ENCODE measurements at places on chromosomes 16 and 17. TPM values are rescaled to one million over a fixed set of nuclear protein-coding genes. Genes with fewer than 3 reads are reported as not detected.

EPN2 gene
- 20.3 TPM for total RNA-seq

MT1G gene
- total RNA-seq = 7.5 TPM

NPTX1 gene
- 0.92 TPM for total RNA-seq

UMOD gene
- total RNA-seq = not detected

CLEC18A gene
- 5.1 TPM for total RNA-seq

NFATC2IP gene
- 153 TPM for total RNA-seq

ZNF423 gene
- total RNA-seq = not detected

SEZ6L2 gene
- not detected for total RNA-seq

VTN gene
- total RNA-seq = 1.3 TPM

IL34 gene
- total RNA-seq = 1.2 TPM

C16orf46 gene
- total RNA-seq = not detected

ZG16 gene
- not detected for total RNA-seq

- H3K36me3 ChIP-seq = peaks cover 31% of the 10 kb centered on the region
- peaks cover 58% of the 10 kb centered on the region for H3K4me1 ChIP-seq
- no peak for DNase-seq
- H3K27me3 ChIP-seq = no peaks in the 10 kb centered on the region
Measured at GRCh38 chr17:5581655-5582054, 2.7 kb downstream of the NLRP1 start.

GRCh38 chr17:33572615-33573014 is 279.5 kb upstream of the ASIC2 start:
- peaks cover 57% of the 10 kb centered on the region for H3K27me3 ChIP-seq
- no peak overlapping the region for H3K27ac ChIP-seq
- H3K36me3 ChIP-seq = no peaks in the 10 kb centered on the region
- no peak for DNase-seq
- H3K4me1 ChIP-seq = no peaks in the 10 kb centered on the region
- H3K4me3 ChIP-seq = no peak overlapping the region

GRCh38 chr16:46789499-46790414 is 41.2 kb downstream of the C16orf87 start:
- H3K4me1 ChIP-seq = peaks cover 20% of the 10 kb centered on the region
- peaks cover 7% of the 10 kb centered on the region for H3K27me3 ChIP-seq
- H3K27ac ChIP-seq = no peak overlapping the region

DNA sequence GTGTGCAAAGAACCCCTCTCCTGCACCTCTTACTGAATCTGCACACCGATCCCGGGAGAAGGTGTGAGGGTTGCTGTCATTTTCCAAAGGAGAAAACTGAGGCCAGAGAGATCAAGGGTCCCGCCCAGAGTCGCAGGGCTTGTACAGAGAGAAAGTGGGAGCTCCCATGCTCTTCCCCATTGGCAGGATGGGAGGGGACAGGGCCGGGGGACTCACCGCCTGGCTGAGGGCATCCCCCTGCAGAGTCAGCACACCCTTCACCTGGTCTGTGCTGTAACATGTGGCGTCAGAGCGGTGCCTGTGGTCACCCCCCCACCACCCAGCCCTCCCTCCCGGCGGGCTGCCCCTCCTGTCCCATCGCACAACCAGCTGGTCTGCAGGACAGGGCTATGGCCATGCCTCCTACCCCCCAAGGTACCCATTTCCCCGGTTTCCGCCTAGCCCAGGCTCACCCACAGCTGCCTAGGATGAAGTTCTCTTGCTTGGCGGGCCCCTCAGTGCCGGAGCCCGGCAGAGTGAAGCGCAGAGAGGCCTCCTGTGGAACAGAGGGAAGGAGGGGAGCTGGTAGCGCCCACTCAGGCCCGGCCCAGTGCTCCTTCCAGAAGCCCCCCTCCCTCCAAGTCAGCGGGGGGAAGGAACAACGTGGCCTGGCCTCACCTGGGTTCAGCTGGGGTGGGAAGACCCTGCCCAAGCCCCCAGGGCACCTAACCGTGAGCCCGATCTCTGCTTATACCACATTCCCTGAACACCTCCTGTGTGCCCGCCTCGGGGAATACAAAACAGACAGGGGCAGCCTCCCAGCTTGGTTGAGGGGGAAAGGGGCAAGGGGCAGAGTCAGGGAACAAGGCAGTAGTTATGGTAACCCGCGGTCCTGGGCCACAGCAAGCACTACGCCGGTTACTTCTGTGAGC is 1.1 kb downstream of the ROGDI start:
- peaks cover 8% of the 10 kb centered on the region for H3K4me1 ChIP-seq
- H3K27me3 ChIP-seq = no peaks in the 10 kb centered on the region
- H3K27ac ChIP-seq = peak overlapping the region; percentile 58
- no peaks in the 10 kb centered on the region for H3K36me3 ChIP-seq
- peak; percentile 50 for DNase-seq

GRCh38 chr17:41322094-41322902 is 6.8 kb upstream of the KRTAP17-1 start:
- no peaks in the 10 kb centered on the region for H3K27me3 ChIP-seq
- H3K4me3 ChIP-seq = no peak overlapping the region
- H3K4me1 ChIP-seq = no peaks in the 10 kb centered on the region
- no peak for DNase-seq

- H3K27ac ChIP-seq = no peak overlapping the region
- H3K4me3 ChIP-seq = peak overlapping the region; percentile 66
- peaks cover 19% of the 10 kb centered on the region for H3K4me1 ChIP-seq
- no peaks in the 10 kb centered on the region for H3K27me3 ChIP-seq
- DNase-seq = peak; percentile 58
Measured at GRCh38 chr16:2151188-2152091, 3.0 kb downstream of the RAB26 start.

DNA sequence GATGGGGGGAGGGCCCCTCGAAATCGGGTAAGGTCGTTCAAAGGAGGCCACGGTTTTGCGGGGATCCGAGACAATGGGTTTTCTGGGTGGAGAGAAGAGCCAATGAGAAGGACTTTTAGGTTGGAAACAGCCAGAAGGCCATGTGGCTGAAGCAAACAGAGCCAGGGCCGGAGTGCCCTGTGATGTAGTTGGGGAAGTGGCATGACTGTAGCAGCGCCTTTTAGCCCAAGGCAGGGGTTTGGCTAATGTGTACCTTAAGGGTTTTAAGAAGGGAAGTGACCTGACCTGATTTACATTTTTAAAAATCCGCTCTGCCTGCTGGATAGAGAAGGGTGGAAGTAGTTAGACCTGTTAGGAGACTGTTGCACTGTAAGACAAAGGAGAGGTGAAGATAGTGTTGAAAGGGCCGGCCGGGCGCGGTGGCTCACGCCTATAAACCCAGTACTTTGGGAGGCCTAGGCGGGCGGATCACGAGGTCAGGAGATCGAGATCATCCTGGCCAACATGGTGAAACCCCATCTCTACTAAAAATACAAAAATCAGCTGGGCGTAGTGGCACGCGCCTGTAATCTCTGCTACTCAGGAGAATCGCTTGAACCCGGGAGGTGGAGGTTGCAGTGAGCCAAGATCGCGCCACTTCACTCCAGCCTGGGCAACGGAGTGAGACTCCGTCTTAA is 1.0 kb downstream of the LYRM1 start:
- peaks cover 54% of the 10 kb centered on the region for H3K36me3 ChIP-seq
- H3K4me3 ChIP-seq = peak overlapping the region; percentile 95
- peak overlapping the region; percentile 98 for H3K27ac ChIP-seq
- peaks cover 84% of the 10 kb centered on the region for H3K4me1 ChIP-seq

DNA sequence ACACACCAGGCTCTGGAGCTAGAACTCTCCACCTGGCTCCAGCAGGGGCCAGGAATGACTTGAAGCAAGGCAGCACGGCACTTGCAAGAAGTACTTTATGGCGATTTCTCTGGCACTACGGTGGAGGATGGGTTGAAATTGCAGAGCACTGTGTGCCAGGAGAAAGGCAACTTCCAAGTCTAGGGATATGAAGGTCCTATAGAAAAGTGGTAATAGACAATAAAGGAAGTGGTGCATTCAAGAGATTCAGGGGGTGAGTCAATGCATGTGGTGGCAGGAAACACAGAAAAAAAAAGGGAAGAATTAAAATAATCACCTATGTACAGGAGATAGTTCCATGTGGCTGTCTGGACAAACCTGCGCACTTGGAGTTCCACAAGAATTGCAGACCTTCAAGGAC is 240.3 kb upstream of the DYNLRB2 start:
- peaks cover 23% of the 10 kb centered on the region for H3K27me3 ChIP-seq
- H3K27ac ChIP-seq = no peak overlapping the region
- no peaks in the 10 kb centered on the region for H3K4me1 ChIP-seq
- no peak for DNase-seq
- H3K36me3 ChIP-seq = no peaks in the 10 kb centered on the region

- no peak for DNase-seq
- no peaks in the 10 kb centered on the region for H3K27me3 ChIP-seq
- H3K4me3 ChIP-seq = no peak overlapping the region
- H3K4me1 ChIP-seq = no peaks in the 10 kb centered on the region
- peaks cover 34% of the 10 kb centered on the region for H3K36me3 ChIP-seq
- no peak overlapping the region for H3K27ac ChIP-seq
Measured at GRCh38 chr17:693791-694638, 20.6 kb downstream of the VPS53 start.

GRCh38 chr16:88448461-88449266 is 4.4 kb upstream of the ZFPM1 start:
- H3K4me3 ChIP-seq = no peak overlapping the region
- DNase-seq = no peak
- peaks cover 6% of the 10 kb centered on the region for H3K4me1 ChIP-seq

DNA sequence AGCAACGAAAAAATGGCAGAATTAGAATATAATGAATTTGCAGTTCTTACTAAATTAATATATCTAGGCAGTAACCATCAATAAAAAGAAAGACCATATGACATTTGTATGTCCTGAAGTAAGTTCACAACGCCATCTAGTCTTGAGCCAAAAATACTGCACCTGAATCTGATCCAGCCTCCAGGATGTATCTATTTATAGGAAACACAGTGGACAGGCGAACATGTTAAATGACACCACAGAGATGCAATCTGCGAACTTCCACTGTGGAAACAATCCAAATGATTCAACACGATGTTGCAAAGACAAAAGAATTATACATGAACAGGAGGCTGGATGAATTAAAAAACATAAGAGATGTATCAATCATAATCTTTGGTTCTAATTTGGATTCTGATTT is 197.6 kb downstream of the CDH13 start:
- H3K36me3 ChIP-seq = no peaks in the 10 kb centered on the region
- H3K4me1 ChIP-seq = peaks cover 10% of the 10 kb centered on the region
- no peak overlapping the region for H3K27ac ChIP-seq
- H3K27me3 ChIP-seq = no peaks in the 10 kb centered on the region
- no peak overlapping the region for H3K4me3 ChIP-seq

GRCh38 chr16:3573146-3573815 is 3.9 kb downstream of the NLRC3 start:
- no peak for DNase-seq
- peak overlapping the region; percentile 53 for H3K27ac ChIP-seq
- no peak overlapping the region for H3K4me3 ChIP-seq
- no peaks in the 10 kb centered on the region for H3K27me3 ChIP-seq
- peaks cover 36% of the 10 kb centered on the region for H3K4me1 ChIP-seq

- H3K4me1 ChIP-seq = no peaks in the 10 kb centered on the region
- DNase-seq = no peak
- no peaks in the 10 kb centered on the region for H3K36me3 ChIP-seq
- H3K27me3 ChIP-seq = peaks cover 9% of the 10 kb centered on the region
Measured at GRCh38 chr16:14333361-14333760, 262.2 kb downstream of the MRTFB start.

GRCh38 chr17:74679374-74679773 is 33.3 kb downstream of the CD300LF start:
- no peak overlapping the region for H3K4me3 ChIP-seq
- no peak for DNase-seq
- H3K27me3 ChIP-seq = peaks cover 29% of the 10 kb centered on the region
- H3K27ac ChIP-seq = no peak overlapping the region
- no peaks in the 10 kb centered on the region for H3K36me3 ChIP-seq

DNA sequence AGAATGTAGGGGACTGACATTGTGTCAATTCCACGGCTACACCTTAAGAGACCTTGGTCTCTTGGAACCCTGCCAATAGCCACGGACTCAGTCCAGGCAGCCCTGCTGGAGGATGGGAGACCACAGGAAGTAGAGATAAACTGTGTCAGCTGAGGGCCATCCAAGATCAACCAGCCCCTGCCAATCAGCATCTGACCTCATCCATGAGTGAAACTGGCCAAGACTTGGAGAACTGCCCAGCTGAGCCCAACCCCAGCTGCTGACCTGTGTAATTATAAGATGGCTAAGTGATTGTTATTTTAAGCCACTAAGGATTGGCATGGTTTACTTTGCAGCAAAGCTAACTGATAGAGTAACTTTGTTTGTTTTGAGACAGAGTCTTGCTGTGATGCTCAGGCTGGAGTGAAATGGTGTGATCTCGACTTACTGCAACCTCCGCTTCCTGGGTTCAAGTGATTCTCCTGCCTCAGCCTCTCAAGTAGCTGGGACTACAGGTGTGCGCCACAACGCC is 13.3 kb upstream of the YWHAE start:
- no peaks in the 10 kb centered on the region for H3K27me3 ChIP-seq
- no peaks in the 10 kb centered on the region for H3K36me3 ChIP-seq
- no peak overlapping the region for H3K4me3 ChIP-seq
- peaks cover 6% of the 10 kb centered on the region for H3K4me1 ChIP-seq
- no peak overlapping the region for H3K27ac ChIP-seq

- H3K4me3 ChIP-seq = no peak overlapping the region
- H3K27ac ChIP-seq = no peak overlapping the region
- H3K36me3 ChIP-seq = no peaks in the 10 kb centered on the region
- peaks cover 22% of the 10 kb centered on the region for H3K4me1 ChIP-seq
- no peak for DNase-seq
Measured at GRCh38 chr16:48353565-48354163, 31.5 kb downstream of the SIAH1 start.

- no peak overlapping the region for H3K27ac ChIP-seq
- no peak for DNase-seq
- peaks cover 4% of the 10 kb centered on the region for H3K36me3 ChIP-seq
- peaks cover 14% of the 10 kb centered on the region for H3K4me1 ChIP-seq
- no peak overlapping the region for H3K4me3 ChIP-seq
- H3K27me3 ChIP-seq = no peaks in the 10 kb centered on the region
Measured at GRCh38 chr16:11494433-11494832, 92.3 kb downstream of the LITAF start.

DNA sequence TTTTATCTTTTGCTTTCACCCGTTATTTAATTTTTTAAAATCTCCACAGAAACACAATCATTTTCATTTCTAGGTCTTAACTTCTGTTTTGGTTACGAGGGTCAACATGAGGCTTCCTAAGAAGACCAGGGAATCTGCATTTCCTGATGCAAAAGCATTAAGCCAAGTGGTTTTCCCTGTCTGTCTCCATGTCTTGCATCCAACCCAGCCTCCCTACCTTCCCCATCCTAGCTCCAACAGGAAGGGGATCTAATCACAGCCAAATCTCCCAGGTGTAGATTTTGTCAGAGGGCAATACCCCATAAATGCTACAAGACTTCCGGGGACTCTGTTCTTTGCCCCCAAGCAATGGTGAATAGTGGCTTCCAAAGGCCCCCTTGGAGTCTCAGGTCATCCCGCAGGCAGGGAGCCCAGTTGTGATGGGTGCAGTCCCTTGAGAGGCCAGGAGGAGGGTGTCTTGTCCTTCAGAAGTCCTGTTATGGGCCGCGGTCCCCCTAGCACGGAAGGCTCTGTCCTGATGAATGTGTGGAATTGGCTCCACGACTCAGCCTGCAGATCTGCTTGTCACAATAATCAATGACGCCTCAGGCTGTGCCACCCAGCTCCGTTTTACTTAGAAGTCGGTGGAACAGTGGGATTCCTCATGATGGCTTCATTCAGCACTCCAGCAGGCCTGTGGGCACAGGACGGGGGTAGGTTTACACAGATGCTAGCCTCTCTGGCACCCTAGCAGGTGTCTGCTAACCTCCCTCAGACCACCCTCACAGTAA is 141.1 kb downstream of the RGS9 start:
- H3K27me3 ChIP-seq = peaks cover 19% of the 10 kb centered on the region
- H3K4me3 ChIP-seq = no peak overlapping the region
- no peak overlapping the region for H3K27ac ChIP-seq
- no peak for DNase-seq
- no peaks in the 10 kb centered on the region for H3K36me3 ChIP-seq
